Muscle of leg (tissue), 16 donors: ENCODE measurements at places on chromosomes 3 and 15. TPM values are rescaled to one million over a fixed set of nuclear protein-coding genes. Genes with fewer than 3 reads are reported as not detected.

Gene STRIT1
- 15.3 TPM for total RNA-seq

Gene AGBL1
- 18.1 TPM for total RNA-seq

DNA sequence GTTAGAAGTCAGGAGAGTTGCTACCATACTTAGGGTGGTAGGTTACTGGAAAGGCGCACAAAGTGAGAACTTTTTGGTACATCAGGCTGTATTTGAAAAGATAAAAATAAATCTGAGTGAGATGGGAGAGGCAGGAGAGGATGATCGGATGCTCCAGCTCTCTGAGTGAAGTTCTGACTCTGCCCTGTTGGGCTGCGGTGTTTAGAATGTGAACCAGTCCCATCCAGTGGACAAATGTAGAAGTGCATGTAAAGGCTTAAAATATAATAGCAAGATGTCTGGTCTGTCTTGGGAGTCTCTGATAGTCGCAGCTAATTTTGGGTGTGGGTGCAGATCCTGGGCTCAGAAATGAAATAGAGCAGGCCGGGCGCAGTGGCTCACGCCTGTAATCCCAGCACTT, 30.4 kb downstream of the ACKR2 start:
- DNase-seq = peak; percentile 83

- no peak for DNase-seq
Observed at GRCh38 chr15:34628577-34629152, 45.2 kb upstream of the GOLGA8B start.

- DNase-seq = no peak
Observed at GRCh38 chr15:32706704-32707103, 11.1 kb upstream of the GREM1 start.
